ENCODE measurements at places on chromosomes 1 and 21.
A peak's percentile ranks its signal among the peaks of the same experiment; 100 is the strongest.

GRCh38 chr1:111819566-111820263, 64.0 kb downstream of the DDX20 start:
- DNase-seq = no peak

DNA sequence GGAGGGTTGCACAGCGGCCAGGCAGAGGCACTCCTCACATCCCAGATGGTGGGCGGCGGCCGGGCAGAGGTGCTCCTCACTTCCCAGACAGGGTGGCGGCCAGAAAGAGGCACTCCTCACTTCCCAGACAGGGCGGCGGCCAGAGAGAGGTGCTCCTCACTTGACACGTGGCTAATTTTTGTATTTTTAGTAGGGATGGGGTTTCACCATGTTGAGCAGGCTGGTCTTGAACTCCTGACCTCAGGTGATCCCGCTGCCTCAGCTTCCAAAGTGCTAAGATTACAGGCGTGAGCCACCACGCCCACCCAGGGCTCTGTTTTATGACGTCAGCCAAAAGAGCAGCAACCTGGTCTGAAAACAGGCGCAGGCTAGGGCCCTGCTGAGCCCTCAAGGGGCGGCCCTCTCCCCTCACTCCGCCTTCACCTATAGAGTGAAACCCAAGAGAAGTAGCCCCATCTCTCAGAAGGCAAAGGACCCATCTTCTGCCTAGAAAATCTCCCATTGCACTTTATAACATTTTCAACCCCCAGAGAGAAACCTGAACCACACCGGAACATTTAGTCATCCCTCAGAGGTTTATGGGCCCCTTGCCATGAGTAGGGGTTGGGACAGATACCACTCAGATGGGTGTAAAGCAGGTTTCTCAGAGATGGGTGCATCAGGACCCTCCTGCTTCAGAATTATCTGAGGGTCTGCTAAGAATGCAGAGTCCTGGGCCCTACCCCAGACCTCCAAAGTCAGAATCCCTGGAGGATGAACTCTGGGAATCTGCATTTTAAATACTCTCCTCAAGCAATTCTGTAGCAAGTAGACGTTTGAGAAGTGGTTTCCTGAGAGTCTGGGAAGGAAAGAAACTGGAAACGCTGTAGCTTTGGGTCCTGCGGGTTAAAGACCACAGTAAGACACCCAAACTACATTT, 40.8 kb downstream of the CDK18 start:
- DNase-seq = no peak

- no peak for DNase-seq
These were observed 17.8 kb upstream of the PPP2R5A start for GRCh38 chr1:212267460-212267859.

DNA sequence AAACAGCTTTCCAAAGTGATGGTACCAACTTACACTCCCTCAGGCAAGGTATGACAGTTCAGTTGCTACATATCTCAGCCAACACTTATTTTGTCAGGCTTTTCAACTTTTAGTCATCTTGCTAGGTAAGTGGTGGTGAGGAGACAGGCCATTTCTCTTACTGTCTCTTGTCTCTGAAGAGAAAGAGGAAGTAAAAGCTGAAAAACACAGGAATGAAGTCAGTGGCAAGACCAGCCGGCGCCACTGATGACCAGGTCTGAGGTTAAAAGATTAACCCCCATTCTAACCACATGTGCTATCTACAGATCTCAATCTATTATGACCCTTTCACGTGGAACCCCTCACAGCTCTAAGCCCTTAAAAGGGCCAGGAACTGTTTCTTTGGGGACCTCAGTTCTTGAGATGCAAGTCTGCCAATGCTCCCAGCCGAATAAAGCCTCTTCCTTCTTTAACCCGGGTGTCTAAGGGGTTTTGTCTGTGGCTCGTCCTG, 4.2 kb downstream of the ADCY10 start:
- no peak for DNase-seq

DNA sequence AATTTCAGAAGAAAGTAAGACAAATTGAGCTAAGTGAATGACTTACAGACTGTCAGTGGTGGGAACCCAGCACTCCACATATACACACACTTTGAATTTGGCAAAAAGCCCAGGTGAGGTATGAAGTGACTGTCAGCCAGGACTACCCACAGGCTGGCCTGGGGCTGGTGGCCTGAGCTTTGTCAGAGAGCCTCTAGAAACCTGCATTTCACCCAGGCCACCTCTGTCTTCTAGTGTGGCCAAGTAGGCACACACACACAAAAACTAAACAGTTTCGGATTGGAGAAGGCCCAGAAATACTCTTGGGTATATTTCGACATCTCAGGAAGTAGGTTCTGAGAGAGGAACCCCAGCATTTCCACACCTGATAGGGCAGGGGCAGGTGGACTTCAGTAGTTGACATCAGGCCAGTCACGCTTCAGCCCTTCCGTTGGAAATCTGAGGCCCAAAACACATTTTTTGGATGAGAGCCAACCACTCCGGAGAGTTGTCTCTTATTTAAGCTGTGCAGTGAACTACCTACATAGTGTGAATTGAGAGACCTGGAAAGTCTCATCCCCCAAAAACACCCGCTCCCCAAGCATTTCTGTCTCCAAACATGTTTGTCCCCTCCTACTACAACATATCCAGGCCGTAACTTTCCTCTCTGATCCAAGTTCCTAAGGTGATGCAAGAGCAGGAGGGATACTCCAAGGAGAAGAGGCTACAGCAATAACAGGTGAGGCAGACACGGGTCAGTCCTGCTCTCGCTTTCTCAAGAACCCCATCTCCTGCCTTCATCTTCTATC, 167.2 kb upstream of the PROX1 start:
- DNase-seq = no peak

- DNase-seq = no peak
These were observed 36.7 kb downstream of the NFIA start for GRCh38 chr1:61119085-61119484.

DNA sequence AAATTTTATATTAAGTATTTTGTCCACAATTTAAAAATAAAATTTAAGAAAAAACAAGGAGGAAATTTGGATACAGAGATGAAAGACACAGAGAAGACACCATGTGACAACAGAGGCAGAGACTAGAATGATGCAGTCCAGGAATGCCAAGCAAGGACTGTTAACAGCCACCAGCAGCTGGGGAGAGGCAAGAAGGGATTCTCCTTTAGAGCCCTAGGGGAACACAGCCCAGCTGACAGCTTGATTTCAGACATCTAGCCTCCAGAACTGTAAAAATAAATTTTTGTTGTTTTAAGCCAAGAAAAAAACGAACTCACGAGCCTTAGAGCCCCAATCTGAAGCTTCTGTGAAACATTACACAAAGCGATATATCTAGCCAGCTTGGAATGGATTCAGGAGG, 198.5 kb downstream of the ZNF648 start:
- no peak for DNase-seq

DNA sequence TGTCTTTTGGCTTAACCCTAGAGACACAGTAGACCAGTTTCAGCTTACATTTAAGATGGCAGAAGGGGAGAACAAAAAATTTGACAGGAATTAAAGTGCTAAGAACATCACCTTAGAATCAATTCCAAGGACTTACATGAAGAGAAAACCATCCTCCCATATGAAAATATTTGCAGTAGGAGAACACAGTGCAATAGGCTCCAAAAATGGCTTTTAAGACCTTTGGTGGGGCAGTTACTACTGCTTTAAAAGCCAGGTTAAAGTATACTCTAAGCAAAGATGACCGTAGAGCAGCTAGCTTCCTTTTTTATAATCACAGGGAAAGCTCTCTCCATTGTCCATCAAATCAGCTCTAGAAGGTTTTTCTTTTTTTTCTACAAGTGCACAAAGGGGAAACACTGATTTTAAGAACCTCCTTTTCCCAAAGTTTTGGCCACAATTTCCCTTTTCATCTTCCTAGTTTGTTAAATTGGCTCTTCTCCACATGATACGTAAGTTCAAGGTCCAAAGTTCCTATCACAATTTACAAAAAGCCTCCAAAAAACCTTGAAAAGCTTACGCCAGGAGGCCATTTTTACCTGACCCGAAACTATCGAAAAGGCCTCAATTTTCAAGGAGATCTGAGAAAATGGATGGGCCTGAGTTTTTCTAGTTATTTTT, 3.3 kb downstream of the TXNIP start:
- DNase-seq = no peak

DNA sequence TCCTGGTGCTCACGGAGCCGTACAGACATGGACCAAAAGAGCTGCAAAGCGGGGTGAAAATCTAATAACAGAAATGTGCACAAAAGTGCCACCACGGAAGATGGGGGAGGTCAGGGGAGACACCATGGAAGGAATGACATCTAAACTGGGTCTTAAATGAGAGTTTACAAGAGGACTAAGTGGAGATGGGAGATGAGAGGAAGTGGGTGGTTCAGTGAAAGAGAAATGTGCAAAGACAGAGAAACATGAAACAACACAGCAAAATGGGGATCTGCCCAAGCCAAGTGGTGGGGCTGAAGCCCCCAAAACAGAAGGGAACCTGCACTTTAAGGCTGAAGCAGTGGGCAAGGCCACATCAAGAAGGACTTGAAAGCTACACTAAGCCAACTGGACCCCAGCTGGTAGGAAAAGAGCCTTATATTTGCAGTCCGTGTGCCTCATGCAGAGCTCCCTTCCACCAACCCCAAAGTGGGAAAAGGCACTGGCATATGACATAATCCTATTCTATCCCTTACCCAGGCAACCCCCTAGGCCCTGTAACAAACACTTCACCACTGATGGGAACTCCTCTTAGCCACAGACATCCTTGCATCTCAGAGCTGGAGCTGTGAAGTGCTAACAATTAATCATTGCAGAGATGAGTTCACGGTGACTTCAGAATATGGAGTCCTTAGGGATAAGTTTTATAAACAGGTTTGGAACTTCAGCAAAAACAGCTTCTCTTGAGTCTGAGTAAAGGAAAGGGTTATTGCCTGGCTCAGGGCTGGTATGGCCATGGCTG, 198.6 kb upstream of the EDN2 start:
- DNase-seq = peak; percentile 46

- DNase-seq = no peak
These were observed 6.3 kb upstream of the SRARP start for GRCh38 chr1:15997637-15998280.

GRCh38 chr1:15028616-15029015, 124.9 kb upstream of the TMEM51 start:
- DNase-seq = no peak

GRCh38 chr1:52125736-52126359, 16.0 kb upstream of the ZFYVE9 start:
- no peak for DNase-seq

DNA sequence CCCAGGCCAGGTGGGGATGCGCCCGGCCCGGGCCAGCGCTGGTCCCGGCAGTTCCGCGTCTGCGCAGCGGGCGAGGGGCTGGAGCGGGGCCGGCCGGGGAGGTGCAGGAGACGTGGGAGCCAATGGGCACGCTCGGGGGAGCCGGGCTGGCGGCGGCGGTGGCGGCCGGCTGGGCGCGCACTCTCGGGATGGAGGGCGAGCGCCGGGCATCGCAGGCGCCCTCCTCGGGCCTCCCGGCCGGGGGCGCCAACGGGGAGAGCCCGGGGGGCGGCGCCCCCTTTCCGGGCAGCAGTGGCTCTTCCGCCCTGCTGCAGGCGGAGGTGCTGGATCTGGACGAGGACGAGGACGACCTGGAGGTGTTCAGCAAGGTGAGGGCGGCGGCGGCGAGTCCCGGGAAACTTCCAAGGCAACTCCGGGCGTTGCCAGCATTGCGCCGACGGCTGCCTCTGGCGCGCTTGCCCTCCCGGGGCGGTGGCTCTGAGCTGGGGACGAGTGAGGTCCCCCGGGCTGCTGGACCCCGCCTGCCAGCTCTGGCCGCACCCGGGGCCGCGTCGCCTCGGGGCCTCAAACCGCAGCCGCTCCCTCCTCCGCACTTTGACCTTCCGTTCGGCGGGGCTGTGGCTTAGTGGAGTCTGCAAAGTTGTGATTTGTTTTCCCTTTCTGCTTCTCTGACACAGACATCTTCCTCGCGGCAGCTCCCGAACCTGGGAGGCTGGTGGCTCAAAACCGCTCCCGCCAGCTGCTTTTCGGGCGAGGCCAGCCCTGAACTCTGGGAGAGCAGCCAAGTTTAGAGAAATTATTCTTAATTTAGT, at the start of gene SNX7:
SNX7 (plus strand) TSS at position 178 of the 812 bp plus-strand sequence; CDS start at position 189, 11 bp downstream.
- peak; percentile 74 for DNase-seq

DNA sequence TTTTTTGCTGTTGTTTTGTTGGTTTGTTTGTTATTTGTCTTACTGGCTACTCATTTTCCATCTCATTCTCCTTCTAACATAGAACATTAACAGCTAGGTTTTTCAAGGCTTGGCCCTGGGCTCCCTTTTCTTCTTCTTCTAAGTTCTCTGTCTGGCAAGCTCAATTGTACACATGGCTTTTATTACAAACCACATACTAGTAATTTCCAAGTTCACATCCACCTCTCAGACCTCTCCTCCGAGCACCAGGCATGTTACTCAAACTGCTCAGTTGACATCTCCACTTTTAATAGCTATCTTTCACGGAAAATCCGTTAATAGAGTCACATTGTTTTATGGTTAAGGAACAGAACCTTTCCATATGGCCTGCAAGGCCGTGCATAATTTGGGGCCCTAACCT, 736.9 kb upstream of the ADAMTS5 start:
- DNase-seq = no peak

DNA sequence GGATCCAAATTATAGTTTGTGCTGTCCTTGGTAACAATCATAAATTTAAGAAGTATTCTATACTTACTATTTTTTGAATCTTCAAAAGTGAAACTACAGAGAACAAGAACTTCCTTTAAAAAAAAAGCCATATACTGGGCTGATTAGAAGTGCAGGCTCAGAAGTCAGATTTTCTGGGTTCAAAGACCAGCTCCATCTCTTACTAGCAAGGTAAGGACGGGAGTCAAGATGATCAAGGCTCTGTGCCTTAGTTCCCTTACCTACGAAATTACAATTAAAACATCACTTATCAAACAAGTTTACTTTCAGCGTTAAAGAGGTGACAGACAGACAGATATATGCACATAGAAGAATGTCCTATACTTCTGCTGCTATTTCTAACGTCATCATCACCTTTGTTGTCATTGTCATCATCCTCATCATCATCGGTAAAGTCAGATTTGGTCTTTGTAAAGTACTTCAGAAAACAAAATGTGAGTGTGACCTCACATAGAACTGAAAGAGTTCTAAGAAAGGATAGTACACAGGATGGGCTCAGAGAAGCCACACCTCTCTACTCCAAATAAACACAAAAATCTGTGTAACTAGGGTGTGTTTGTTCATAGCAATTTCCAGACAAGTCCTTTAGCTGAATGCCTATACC, 178.7 kb downstream of the VAV3 start:
- no peak for DNase-seq

DNA sequence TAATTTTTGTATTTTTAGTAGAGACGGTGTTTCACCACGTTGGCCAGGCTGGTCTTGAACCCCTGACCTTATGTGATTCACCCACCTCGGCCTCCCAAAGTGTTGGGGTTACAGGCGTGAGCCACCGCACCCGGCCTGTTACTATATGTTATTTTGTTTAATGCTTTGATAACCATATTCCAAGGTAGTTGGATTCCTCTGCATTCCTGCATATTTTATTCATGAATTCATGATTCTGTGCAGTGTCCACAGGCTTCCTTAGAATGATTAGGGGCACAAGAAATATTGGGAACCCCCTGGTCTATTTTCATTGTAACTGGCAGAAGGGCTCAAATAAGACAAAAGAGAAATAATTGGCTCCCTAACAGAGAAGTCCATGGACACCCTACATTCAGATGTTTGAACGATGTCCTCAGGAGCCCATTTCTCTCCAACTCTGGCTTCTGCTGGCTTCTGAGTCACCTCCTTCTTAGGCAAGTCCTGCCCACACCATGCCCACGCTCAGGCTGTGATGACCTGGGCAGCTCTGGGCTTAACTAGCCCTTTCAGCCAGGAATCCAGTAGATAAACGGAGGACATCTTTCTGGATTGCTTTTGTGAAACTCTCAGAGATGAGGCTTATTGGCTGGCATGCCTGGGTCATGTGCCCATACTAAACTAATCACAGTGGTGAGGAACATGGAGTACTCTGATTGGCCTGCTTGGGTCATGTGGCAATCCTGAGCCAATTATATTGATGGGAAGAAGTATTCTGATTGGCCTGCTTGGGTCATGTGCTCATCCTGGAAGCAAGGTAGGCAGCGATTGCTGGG, 32.6 kb downstream of the TNFRSF8 start:
- peak; percentile 22 for DNase-seq

Measured in LHCN-M2 (cell line).